ENCODE measurements at places on chromosomes 16 and 17.

GRCh38 chr17:42053731-42054500 is 3.5 kb upstream of the C17orf113 start:
- no peak for DNase-seq

GRCh38 chr16:13342675-13343074 is 441.3 kb downstream of the SHISA9 start:
- no peak for DNase-seq

DNA sequence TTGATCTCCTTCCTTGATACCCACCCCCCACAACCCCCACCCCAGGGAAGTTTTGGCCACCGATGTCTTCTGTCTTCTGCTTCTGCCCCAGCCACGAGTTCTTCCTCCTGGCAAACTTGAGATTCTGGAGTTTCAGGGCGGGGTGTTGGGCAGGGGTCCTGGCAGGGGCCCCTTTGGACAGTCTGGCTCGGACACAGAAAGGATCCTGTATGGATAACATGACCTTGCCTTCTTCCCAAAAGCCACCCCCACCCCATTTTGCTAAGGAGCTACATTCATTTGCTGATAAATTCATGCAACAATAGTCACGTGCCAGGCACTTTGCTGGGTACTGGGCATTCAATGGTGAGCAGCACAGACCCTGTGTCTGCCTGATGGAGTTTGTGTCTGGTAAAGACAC is 5.9 kb upstream of the COL1A1 start:
- no peak for DNase-seq

DNA sequence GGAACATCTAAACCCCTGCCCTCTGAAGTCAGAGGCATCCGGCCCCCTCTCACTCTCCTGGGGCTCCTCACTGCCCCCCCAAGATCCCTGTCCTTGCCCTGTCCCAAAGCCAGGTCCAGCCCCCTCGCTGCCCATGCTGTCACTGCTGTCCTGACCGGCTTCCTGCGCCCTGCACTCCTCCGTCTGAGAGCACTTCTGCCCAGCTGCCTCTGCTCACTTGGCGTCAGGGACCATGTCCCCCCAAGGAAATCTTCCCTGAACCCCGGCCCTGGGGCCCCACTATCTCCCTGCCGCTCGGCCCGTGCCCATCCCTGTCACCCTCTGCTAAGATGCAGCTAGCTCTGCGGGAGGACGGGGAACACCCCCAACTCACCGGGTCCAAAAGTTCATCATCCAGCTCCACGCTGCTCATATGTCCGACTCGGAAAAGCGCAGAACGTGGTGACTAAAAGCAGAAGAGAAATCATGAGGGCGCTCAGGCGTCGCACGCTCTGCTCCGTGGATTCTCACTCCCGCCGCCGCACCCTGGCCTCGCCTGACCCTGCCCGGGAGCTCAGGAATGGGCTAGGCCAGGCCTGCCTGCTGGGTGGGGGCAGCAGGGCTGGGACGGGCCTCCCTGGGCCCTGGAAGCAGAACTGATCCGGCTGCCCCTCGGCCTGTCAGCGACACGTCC is 9.8 kb downstream of the CLCN7 start:
- no peak for DNase-seq

- DNase-seq, result peak; percentile 32
These were observed 19.3 kb downstream of the GDE1 start for GRCh38 chr16:19502395-19503131.

DNA sequence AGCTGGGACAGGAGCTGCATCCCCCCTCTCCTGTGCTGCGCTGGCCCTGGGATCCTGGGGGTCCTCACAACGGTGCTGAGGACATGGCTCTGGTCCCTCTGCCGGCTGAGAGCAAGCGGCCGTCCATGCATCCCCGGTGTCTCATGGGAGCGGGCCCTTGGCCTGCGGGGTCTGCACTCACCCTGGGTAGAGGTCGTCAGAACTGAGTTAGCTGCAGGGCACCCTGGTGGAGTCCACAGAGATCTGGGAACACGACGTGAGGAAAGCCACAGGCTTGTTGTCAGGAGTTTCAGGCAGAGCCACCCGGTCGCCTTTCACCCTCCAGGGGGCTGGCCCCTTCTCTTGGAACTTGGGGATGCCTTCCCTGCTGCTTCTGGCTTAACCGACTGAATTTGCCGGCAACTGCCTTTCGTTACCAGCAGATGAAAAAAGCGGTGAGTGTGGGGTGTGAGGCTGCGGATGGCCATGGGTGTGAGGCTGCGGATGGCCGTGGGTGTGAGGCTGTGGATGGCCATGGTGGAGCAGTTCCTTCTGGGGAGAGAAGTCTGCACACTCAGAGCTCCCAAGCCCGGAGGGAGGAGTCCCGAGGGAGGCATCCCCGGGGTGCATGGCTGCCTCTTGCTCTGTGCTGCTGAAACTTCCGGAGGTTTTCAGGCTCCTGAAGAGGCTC is 81.7 kb downstream of the LMF1 start:
- no peak for DNase-seq

DNA sequence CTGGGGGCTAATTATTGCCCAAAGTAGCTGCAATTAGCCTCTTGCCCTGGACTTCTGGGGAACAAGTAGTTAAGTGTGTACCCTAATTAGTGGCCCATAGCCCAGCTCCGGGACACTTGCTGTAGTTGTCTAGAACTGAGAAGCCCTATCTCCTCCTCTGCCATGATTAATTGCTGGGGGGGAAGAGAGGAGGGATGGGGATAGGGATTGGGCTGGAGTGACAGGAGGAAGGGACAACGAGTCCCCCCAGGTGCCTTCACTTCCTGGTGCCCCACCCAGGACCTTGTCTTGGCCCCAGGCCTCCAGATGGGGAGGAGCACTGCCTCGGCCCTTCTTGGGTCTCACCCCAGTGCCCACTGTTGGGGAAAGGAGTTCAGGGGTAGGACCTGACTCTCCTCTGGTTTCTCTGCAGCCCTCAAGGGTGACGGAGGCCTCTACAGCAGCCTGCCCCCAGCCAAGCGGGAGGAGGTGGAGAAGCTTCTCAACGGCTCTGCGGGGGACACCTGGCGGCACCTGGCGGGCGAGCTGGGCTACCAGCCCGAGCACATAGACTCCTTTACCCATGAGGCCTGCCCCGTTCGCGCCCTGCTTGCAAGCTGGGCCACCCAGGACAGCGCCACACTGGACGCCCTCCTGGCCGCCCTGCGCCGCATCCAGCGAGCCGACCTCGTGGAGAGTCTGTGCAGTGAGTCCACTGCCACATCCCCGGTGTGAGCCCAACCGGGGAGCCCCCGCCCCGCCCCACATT is 17.4 kb downstream of the NGFR start:
- DNase-seq, result no peak

DNA sequence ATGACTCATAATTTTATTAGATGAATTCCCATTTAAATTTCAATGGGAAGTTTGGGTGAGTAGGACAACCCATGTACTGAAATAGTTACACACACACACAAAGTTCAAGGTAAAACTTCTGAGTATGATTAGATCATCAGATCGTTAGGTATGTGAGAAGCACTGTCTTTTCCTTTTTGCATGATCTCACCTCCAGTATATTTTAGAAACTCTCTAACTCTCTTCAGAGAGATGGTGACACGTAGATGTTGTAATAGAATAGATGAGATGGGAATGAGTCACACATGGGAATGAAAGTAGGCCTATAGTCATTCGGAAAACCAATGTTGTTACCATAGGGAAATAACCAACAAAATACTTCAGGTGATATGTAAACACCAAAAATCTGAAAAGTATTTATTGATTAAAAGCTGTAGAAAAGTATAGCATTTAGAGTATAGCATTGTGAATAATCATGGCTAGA is 22.2 kb downstream of the KRT23 start:
- DNase-seq, result no peak

GRCh38 chr17:18937981-18938691 is 13.8 kb upstream of the SLC5A10 start:
- no peak for DNase-seq

- no peak for DNase-seq
These were observed 538.2 kb upstream of the CDH5 start for GRCh38 chr16:65828296-65828695.

GRCh38 chr16:29763326-29763725 is 14.7 kb upstream of the ZG16 start:
- DNase-seq, result no peak

GRCh38 chr17:3794557-3795389 is 6.2 kb downstream of the ITGAE start:
- DNase-seq, result no peak

DNA sequence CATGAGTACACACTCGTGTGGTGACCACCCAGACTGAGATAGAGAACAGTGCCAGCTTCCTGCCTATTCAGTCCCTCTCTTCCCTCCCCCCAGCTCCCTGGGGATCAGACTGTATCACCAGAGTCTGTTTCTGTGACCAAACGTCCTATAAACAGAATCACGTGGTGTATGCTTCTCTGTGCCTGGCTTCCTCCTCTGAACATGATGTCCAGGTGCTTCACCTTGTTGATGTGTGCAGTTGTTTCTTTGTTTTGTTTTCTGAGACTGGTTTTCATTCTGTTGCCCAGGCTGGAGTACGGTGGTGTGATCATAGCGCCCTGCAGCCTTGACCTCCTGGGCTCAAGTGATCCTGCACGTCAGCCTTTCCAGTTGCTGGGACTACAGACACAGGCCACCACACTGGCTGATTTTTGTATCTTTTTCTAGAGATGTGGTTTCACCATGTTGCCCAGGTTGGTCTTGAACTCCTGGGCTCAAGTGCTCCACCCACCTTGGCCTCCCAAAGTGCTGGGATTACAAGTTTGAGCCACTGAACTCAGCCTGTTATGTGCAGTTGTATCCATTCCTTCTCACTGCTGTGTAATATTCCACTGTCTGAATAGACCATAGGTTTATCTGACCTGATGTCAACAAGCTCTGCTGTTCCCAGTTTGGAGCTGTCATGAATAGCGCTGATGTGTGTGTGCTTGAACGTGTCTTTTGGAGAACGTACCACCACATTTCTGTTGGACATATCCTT is 28.9 kb upstream of the PRM1 start:
- DNase-seq, result no peak

DNA sequence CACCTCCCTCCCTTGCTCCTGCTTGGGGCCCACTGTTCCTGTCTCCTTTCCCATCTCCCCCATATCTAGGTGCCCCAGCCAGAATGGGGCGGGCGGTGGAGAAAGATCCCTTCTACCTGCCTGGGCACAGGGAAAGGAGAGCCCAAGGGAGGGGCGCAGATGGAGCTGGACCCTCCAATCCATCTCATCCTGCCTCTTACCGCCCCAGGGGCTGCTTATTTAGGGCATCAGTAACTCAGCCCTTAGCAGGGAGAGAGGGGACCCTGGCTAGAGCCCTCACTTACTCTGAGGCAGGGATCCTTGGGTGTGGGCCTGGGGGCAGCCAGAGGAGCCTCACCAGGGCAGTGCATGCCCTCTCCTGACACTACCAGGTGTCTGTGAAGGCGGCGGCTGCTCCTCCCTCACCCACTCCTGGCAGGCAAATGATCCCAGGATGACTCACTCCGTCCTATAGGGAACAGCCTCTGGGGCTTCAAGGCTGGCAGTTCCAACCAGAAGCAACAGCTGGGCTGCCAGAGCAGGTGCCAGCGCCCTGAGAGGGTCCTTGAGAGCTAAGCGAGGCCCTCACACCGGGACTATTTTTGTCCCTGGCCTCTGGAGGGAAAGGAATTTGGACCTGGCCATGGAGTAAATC is 16.3 kb upstream of the BCAR1 start:
- DNase-seq, result no peak

- DNase-seq, result no peak
These were observed 9.1 kb downstream of the SHCBP1 start for GRCh38 chr16:46612121-46612520.

- DNase-seq, result no peak
These were observed 970.5 kb upstream of the EEF2KMT start for GRCh38 chr16:6068063-6068462.

DNA sequence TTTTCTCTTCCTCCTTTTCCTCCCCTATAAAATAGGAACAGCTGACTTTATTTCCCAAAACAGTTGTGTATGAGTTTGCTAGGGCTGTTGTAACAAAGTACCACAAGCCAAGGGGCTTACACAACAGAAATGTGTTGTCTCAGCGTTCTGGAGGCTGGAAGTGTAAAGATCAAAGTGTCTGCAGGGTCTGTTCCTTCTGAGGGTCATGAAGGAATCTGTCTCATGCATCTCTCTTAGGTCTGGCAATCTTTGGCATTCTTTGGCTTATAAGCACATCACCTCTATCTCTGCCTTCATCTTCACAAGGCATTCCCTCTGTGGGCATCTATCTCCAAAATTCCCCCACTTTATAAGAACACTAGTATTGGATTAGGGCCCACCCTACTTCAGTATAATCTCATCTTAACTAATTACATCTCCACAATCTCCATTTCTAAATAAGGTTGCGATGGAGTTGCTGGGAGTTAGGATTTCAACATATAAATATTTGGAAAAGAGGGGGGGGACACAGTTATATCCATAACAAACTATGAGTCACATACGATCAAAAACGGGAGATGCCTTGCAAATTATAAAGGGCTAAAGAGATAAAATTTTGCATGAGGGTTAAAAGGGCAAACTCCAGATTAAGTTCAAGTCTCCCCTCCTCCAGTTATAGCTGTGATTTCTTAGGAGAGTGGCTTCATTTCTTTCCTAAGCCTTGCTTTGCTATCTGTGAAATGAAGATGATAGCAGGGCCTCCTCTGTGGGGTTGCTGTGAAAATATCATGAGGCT is 109.7 kb downstream of the VAT1L start:
- no peak for DNase-seq

GRCh38 chr17:68972119-68972704 is 17.0 kb upstream of the ABCA8 start:
- DNase-seq, result no peak

GRCh38 chr17:5468075-5468473 is 708 bp downstream of the DHX33 start:
- no peak for DNase-seq

GRCh38 chr16:47109361-47109760 is 34.4 kb downstream of the NETO2 start:
- no peak for DNase-seq

GRCh38 chr16:56382901-56383355 is 42.4 kb downstream of the AMFR start:
- DNase-seq, result no peak

GRCh38 chr17:17892009-17892408 is 55.2 kb upstream of the SREBF1 start:
- DNase-seq, result no peak

DNA sequence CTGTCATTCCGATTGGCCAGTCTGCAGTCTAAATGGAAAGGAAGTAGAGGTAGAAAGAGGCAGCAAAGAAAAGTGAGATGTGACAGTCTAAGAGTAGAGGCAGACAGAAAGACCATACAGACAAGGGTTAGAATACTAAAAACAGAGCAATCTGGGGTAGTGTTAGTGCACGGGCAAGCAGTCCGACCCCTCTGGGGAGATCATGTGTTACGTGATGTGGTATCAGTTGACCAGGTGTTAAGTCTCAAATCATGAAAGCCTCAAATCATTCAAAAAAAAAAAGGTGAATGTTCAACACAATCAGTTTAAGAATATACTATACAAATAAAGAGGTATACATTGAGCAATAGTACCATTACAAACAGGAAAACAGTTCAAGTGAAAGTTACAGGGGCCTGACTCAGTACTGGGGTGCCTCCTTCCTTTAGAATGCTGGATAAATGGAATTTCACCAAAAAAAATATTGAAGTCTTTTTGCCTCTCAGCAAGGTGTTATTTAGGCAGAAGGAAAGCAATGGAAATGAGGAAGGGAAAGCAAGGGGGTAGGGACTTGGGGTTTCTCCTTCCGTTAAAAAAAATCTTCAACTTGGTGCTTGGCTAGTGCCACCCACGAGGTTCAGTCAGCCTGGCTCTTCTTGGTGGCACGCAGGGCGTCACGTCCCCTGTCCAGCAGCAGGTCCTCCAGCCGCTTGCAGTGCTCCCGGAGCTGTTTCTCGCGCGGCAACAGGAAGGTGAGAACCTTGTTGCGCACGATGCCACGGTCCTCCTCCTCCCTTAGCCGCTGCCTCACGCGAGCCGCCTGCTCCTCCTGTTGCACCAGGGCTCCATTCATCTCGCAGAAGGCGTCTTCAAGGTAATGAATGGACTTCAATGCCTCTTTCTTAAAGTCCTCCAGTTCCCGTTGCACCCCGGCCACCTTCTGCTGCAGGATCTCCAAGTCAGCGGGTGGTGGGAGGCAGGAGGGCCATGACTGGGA is 616 bp downstream of the CCDC182 start:
- no peak for DNase-seq
